Cardiac ventricle fibroblast (primary cell): ENCODE measurements at places on chromosomes 1 and 21. TPM values are rescaled to one million over a fixed set of nuclear protein-coding genes. Genes with fewer than 3 reads are reported as not detected.

The LDLRAD1 gene
- not detected in 2 replicates for total RNA-seq

The ODF2L gene
- total RNA-seq: 9.4 and 14.1 TPM in 2 replicates

The NMNAT2 gene
- 7.9 and 8.0 TPM in 2 replicates for total RNA-seq

The ATP5PF gene
- 78.5 and 111 TPM in 2 replicates for total RNA-seq

The BMP8A gene
- total RNA-seq: 0.15 TPM in 1 of 2 replicates, not detected in the other

The LCE3D gene
- not detected in 2 replicates for total RNA-seq

The USH2A gene
- under 0.01 TPM in 1 of 2 replicates, not detected in the other for total RNA-seq

The VPS72 gene
- total RNA-seq: 16.0 and 21.8 TPM in 2 replicates

The PDXK gene
- 44.8 and 69.4 TPM in 2 replicates for total RNA-seq

The NEK7 gene
- 43.4 and 62.4 TPM in 2 replicates for total RNA-seq

The S100A3 gene
- 3.3 and 11.2 TPM in 2 replicates for total RNA-seq

The GJA9 gene
- not detected in 2 replicates for total RNA-seq
